Articular chondrocyte of knee joint (primary cell): ENCODE measurements at places on chromosomes 2 and 18. TPM values are rescaled to one million over a fixed set of nuclear protein-coding genes. Genes with fewer than 3 reads are reported as not detected.

The LOXHD1 gene
- not detected in 2 replicates for total RNA-seq

The RTP5 gene
- not detected in 2 replicates for total RNA-seq

The KIF5C gene
- total RNA-seq: 0.65 and 0.97 TPM in 2 replicates

The TUBA4B gene
- not detected in 2 replicates for total RNA-seq

The KIAA2012 gene
- under 0.01 TPM in 1 of 2 replicates, not detected in the other for total RNA-seq

The SLC9A4 gene
- total RNA-seq: not detected in 2 replicates

The FSHR gene
- 0.11 and 0.39 TPM in 2 replicates for total RNA-seq

The IL36B gene
- total RNA-seq: not detected in 2 replicates

The DSC2 gene
- 0.97 and 1.3 TPM in 2 replicates for total RNA-seq

The DHX57 gene
- total RNA-seq: 23.7 and 26.8 TPM in 2 replicates

The CNDP1 gene
- 0.11 and 0.26 TPM in 2 replicates for total RNA-seq

The TMEM182 gene
- total RNA-seq: 3.8 and 5.2 TPM in 2 replicates

The MRPL30 gene
- 36.6 and 40.8 TPM in 2 replicates for total RNA-seq

The HTR2B gene
- 1.2 and 1.3 TPM in 2 replicates for total RNA-seq

The AGXT gene
- total RNA-seq: not detected in 2 replicates

The SULT1C4 gene
- total RNA-seq: 0.26 and 0.32 TPM in 2 replicates

The SLC23A3 gene
- 1.8 and 2.2 TPM in 2 replicates for total RNA-seq

The MRPS9 gene
- total RNA-seq: 19.9 TPM in 2 replicates

The APOB gene
- 0.65 and 1.7 TPM in 2 replicates for total RNA-seq

The PPP1R1C gene
- total RNA-seq: 2.2 and 3.8 TPM in 2 replicates
